ENCODE measurements at places on chromosomes 4 and X. TPM values are rescaled to one million over a fixed set of nuclear protein-coding genes. Genes with fewer than 3 reads are reported as not detected.

Gene DUSP21
- total RNA-seq: not detected

DNA sequence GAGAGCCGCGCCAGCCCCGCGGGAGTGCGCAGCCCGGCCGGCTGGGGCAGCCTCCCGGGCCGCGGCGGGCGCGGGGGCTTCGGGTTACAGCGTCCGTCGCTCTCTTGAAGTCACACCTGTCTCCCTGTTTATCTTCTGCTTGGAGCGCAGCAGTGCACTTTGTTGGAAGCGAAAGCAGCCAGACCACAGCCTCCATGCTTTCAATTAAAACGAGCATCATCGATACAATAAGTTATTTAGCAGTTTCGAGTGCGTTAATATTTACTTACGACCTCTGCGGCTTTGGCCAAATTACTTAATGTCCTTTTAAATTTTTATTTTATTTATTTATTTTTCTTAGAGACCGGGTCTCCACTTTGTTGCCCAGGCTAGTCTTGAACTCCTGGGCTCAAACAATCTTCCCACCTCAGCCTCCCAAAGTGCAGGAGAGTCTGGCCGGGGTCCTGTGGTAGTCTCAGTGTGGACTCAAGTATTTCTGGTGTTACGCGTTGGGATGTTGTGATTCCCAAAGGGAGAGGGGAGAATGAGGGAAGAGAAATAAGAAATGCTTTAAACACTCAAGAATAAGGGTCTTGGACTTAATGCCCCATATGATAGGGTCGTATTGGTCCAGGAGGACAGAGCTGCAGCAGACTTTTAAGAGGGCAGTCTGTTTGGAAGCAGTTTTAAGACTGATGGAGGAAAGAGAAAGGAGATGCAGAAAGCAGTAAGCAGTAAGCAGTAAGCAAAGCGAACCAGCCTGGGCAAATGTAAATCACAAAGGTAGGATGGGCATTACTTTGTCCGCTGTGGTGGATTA lies 504 bp upstream of the PDLIM3 start:
- peaks cover under 1% of the 10 kb centered on the region for H3K4me1 ChIP-seq
- H3K27ac ChIP-seq: peak overlapping the region; percentile 99
- H3K36me3 ChIP-seq: no peaks in the 10 kb centered on the region

Gene IL21
- not detected for total RNA-seq

GRCh38 chr4:88893961-88894360 lies 163.0 kb downstream of the FAM13A start:
- H3K36me3 ChIP-seq: no peaks in the 10 kb centered on the region
- DNase-seq: no peak
- H3K27ac ChIP-seq: no peak overlapping the region
- H3K4me3 ChIP-seq: no peak overlapping the region

DNA sequence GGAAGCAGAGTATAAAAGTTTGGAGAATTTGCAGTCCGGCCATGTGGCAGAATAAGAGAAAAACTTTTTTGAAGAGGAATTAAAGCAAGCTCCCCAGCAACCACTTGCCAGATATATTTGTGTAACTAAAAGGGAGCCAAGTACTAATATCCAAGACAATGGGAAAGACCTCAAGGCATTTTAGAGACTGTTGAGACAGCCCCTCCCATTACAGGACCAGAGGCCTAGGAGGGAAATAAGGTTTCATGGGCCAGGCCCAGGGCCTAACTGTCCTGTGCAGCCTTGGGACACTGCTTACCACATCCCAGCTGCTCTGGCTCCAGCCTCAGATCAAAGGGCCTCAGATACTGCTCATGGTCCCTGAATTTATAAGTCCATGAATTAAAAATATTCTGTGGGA lies 659.4 kb downstream of the PCDH19 start:
- no peaks in the 10 kb centered on the region for H3K27me3 ChIP-seq
- H3K36me3 ChIP-seq: no peaks in the 10 kb centered on the region
- H3K27ac ChIP-seq: no peak overlapping the region
- H3K4me1 ChIP-seq: no peaks in the 10 kb centered on the region
- H3K4me3 ChIP-seq: no peak overlapping the region
- DNase-seq: no peak

- no peaks in the 10 kb centered on the region for H3K36me3 ChIP-seq
- H3K4me1 ChIP-seq: no peaks in the 10 kb centered on the region
Measured at GRCh38 chrX:119072744-119073143, at the start of gene CT47C1. TSS of gene CT47C1 (plus strand) at chrX:119072993. CDS start at chrX:119073226, 233 bp downstream.

GRCh38 chr4:11367371-11367770 lies 61.3 kb downstream of the HS3ST1 start:
- no peak for DNase-seq
- no peak overlapping the region for H3K27ac ChIP-seq
- no peaks in the 10 kb centered on the region for H3K36me3 ChIP-seq
- H3K4me3 ChIP-seq: no peak overlapping the region

DNA sequence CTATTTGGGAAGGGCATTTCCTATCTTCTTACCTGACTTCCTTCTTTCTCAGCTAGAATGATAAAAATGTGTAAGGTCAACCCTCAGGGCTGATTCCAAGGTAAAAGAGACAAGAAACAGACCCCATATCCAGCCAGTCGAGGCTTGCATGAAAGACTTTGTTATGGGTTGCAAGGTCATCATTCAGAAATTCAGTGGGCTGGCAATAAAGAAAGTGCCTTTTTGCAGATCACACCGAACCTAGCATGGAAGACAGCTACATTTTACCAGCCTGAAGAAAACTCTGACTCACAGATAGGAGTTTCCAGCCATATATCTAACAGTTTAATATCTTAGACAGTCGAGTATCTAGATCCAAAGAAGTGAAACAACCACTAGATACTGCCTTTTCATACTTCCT lies 87.4 kb downstream of the PDGFC start:
- peaks cover 5% of the 10 kb centered on the region for H3K4me1 ChIP-seq
- no peaks in the 10 kb centered on the region for H3K27me3 ChIP-seq

DNA sequence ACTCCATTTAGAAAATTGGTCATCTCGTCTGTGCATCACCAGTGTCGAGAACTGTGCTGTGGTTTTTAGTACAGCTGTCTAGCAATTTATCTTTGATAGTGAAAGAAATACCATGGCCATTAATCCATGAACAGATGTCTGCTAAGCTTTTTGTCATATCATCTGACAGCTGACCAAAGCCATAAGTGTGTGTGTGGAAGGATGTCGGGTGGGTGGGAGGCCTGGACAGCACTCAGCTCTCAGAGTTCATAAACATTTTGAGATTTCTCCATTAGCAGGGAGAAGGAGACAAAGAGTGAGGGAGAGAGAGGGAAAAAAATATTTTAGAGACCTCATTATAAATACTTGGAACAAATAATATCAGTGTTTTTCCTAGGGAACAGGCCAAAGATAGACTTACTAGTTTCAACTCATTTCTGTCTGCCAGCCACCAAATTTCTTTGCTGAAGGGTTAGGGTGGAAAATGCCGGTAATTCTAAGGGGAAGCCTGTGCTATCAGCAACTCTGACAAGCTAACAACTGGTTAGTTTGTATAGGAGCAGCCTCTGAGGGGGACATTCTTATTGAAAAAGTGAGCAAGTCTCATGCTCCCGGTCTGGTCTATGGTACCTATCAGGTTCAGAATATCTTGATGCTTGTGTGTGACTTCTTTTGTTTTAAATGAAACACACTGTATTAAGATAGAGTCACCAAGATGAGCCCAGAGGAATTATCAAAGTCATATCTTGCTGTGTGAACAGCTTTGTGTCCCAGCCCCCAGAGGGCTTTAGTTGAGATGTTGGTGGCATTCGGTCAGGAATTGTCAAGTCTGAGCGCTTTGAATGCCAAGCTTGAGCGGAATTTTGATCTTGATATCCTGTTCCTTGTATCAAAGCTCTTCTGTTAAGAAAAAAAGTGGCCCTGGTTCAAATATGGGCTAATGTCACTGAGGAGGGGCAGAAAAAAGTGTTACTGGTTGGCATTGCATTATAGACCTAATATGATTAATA lies 41.9 kb upstream of the PDLIM3 start:
- H3K27ac ChIP-seq: peak overlapping the region; percentile 83
- H3K36me3 ChIP-seq: no peaks in the 10 kb centered on the region
- no peak for DNase-seq
- H3K4me1 ChIP-seq: peaks cover 32% of the 10 kb centered on the region
- no peaks in the 10 kb centered on the region for H3K27me3 ChIP-seq
- peak overlapping the region; percentile 22 for H3K4me3 ChIP-seq

Gene NALF2
- total RNA-seq: not detected

Gene VEGFD
- 19.5 TPM for total RNA-seq

DNA sequence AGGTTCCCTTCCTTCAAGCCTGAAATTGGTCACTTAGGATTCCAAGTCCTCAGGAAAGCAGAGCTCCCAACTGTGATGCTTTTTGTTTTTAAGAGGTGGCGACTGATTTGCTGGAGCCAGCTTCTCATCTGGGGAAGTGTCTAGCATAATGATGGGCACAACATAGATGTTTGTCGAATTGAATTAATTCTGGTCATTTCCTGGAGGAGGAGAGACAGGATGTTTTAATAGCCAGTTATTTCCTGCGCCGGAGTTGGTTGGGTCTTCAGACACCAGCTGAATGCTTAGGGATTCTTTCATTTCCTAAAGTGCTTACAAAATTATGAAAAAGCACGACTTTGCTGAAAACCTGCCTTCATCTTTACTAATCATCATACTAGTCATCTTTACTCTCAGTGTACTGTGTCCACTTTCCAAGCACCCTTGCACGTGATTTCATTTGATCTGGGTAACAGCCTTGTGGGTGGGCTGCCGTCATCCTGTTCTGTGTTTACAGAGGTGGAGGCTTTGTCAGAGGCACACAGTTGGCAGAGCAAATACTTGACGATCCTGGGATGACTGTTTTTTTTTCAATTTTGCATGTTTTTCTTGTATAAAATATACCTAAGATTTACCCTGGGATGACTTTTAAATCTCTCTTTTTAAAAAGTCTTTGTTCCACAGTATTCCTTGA lies 49.5 kb downstream of the RGS12 start:
- H3K27me3 ChIP-seq: no peaks in the 10 kb centered on the region
- H3K36me3 ChIP-seq: no peaks in the 10 kb centered on the region
- no peak for DNase-seq
- H3K4me1 ChIP-seq: peaks cover 2% of the 10 kb centered on the region

All from thoracic aorta (tissue), 2 donors.